ENCODE measurements at places on chromosomes 16 and 17. TPM values are rescaled to one million over a fixed set of nuclear protein-coding genes. Genes with fewer than 3 reads are reported as not detected.

TAC4 gene
- total RNA-seq = not detected

LPO gene
- total RNA-seq = not detected

GRCh38 chr16:84844559-84845495 lies 25.0 kb downstream of the CRISPLD2 start:
- no peaks in the 10 kb centered on the region for H3K36me3 ChIP-seq
- H3K4me3 ChIP-seq = no peak overlapping the region
- no peak for DNase-seq
- H3K27ac ChIP-seq = no peak overlapping the region
- H3K27me3 ChIP-seq = peaks cover 6% of the 10 kb centered on the region

- H3K36me3 ChIP-seq = peaks cover 40% of the 10 kb centered on the region
- peak overlapping the region; percentile 93 for H3K27ac ChIP-seq
- no peaks in the 10 kb centered on the region for H3K27me3 ChIP-seq
- peak overlapping the region; percentile 63 for H3K4me3 ChIP-seq
These were observed 701 bp downstream of the JMJD6 start for GRCh38 chr17:76725580-76726230.

DNA sequence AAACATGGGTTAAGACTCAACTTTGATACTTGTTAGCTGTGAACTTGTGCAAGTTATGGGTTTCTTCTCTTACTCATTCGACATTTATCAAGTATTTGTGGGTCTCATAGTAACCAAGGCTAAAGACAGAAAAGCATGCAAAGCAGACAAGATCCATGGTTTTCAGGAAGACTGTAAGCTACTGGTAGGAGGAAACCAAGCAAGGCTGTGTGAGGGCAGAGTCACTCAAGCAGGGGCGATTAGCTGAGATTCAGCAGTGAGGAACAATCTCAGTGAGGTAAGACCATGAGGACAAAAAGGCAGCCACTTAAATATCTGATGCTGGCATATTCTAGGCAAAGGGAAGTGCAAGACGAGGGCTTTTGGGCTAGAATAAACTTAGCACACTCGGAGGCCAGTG lies 29.5 kb downstream of the MBTD1 start:
- H3K4me1 ChIP-seq = no peaks in the 10 kb centered on the region
- no peaks in the 10 kb centered on the region for H3K36me3 ChIP-seq
- no peak overlapping the region for H3K27ac ChIP-seq

DNA sequence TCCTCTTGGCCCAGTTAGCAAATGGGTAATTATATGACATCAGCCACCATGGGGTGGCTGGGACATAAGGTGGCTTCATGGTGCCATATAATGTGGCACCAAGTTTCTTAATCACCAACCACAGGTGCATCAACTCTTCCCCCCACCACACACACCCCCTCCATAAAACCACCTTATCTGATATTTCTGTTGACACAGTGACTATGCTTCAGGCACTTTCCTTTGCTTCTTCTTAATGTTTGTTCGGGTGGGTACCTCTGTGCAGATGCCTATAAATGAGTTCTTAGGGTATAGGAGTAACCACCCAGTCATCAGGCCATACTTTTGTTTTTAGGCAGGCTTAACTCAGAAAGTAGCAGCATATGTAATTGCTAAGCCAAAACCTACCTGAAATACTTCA lies 29.5 kb downstream of the RNF43 start:
- peak overlapping the region; percentile 13 for H3K27ac ChIP-seq
- DNase-seq = peak; percentile 10
- H3K4me1 ChIP-seq = peaks cover 3% of the 10 kb centered on the region
- H3K4me3 ChIP-seq = no peak overlapping the region
- no peaks in the 10 kb centered on the region for H3K36me3 ChIP-seq

GRCh38 chr16:85394456-85395206 lies 218.5 kb upstream of the GSE1 start:
- no peak for DNase-seq
- H3K27ac ChIP-seq = no peak overlapping the region
- no peaks in the 10 kb centered on the region for H3K27me3 ChIP-seq
- no peaks in the 10 kb centered on the region for H3K36me3 ChIP-seq

DNA sequence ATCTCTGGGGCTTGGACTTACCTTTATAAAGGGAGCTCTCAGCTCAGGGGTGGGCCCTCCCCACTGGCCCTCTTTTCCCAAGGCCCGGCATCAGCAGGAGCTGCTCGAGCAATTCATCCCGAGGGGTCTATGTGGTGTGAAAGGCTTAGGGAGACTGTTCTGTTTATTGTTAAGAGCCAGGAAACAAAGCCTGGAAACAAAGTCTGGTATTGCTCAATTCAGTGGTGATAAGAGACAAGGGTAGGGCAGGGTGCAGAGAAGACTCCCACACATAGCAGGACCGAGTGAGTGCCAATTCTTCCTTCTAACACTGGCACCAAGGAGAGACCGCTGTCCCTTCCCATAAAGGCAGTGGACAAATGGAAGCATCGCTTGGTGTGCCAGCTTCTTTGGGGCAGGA lies 750.7 kb downstream of the KCNJ18 start:
- no peak for DNase-seq
- H3K4me1 ChIP-seq = no peaks in the 10 kb centered on the region
- no peaks in the 10 kb centered on the region for H3K27me3 ChIP-seq

DNA sequence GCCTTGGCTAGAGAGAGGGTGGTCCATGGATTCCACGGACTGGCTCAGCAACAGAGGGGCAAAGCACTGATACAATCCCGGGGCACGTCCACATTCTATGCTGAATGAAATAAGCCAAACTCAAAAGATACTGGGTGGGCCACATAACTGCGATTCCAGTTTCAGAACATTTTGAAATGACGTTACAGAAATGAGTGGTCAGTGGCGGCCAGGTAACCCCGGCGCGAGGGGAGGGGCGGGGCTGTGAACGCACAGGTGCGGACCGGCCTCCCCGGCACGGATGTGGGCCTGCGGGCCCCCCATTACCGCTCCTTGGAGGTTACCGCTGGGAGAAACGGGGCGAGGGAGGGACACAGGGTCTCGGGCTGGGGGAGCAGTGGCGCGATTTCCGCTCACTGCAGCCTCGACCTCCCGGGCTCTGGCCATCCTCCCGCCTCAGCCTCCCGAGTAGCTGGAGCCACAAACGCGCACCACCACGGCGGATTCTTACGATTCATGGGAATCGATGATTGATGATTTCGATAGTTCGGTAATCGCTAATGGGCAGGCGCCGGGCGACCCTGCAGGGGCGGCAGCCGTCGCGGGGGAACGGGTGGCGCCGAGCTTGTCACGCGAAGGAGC lies 559 bp downstream of the MVD start:
- peak overlapping the region; percentile 91 for H3K27ac ChIP-seq
- H3K4me1 ChIP-seq = peaks cover 14% of the 10 kb centered on the region
- peak overlapping the region; percentile 78 for H3K4me3 ChIP-seq
- H3K27me3 ChIP-seq = no peaks in the 10 kb centered on the region

- DNase-seq = peak; percentile 55
- H3K36me3 ChIP-seq = peaks cover 22% of the 10 kb centered on the region
- H3K27ac ChIP-seq = no peak overlapping the region
- H3K4me3 ChIP-seq = no peak overlapping the region
These were observed 4.3 kb downstream of the KLHL36 start for GRCh38 chr16:84652566-84652965.

GRCh38 chr17:49494986-49495841 lies at the start of gene NGFR:
NGFR (plus strand) TSS chr17:49495293; CDS start chr17:49495418, 125 bp downstream.
- peak; percentile 48 for DNase-seq
- H3K27ac ChIP-seq = no peak within 1 kb of the TSS
- H3K4me3 ChIP-seq = peak within 1 kb of the TSS; percentile 55
- H3K27me3 ChIP-seq = peaks cover 33% of the 10 kb centered on the region
- no peaks in the 10 kb centered on the region for H3K36me3 ChIP-seq

GRCh38 chr16:84082835-84083569 lies 33.7 kb downstream of the MBTPS1 start:
- peaks cover 11% of the 10 kb centered on the region for H3K4me1 ChIP-seq
- H3K36me3 ChIP-seq = peaks cover 56% of the 10 kb centered on the region
- H3K4me3 ChIP-seq = no peak overlapping the region
- no peaks in the 10 kb centered on the region for H3K27me3 ChIP-seq
- DNase-seq = no peak

DNA sequence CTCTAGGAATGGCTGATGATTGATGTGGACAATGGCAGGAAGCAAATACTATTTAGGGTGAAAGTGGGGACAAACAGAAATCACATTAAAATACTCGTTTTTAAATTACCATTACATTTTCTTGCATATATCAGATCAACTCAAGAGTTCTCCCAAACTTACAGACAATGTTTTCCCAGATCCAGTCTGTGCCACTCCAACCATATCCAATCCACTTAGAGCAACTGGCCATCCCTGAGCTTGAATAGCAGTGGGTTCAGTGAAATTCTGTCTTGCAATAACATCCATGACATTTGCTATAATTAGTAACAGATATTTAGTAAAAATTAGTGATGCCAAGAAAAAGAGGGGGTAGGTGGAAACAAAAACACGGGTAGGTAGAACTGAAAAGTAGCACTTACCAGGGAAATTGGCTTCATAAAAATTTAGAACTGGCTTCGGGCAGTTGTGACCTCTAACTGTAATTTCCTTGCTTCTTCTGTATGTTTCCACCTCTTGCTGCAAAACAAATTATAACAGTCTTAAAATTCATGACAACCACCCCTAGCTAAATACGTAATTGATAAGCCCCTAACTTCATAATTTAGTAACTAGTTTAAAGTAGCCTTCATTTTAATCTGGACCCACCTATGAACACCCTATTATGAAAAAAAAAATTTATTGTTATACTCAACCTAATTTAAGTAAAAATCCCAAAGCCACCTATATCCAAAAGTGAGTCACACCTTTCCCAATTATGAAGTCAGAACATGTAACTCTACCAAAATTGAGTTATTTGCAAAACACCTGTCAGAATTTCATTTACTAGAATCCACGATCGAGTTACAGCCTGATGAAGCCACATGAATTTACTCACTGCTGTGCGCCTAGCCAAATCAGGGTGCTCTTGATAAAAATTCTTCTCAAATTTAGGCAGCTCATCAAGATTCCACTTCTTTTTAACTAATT lies 2.0 kb downstream of the DDX5 start:
- peak overlapping the region; percentile 91 for H3K4me3 ChIP-seq
- no peaks in the 10 kb centered on the region for H3K27me3 ChIP-seq
- no peak for DNase-seq
- H3K4me1 ChIP-seq = peaks cover 57% of the 10 kb centered on the region

GRCh38 chr17:42682722-42683403 lies 532 bp downstream of the CNTNAP1 start:
- H3K4me3 ChIP-seq = peak overlapping the region; percentile 41
- H3K36me3 ChIP-seq = no peaks in the 10 kb centered on the region
- H3K4me1 ChIP-seq = peaks cover 44% of the 10 kb centered on the region
- no peak overlapping the region for H3K27ac ChIP-seq

- no peak overlapping the region for H3K4me3 ChIP-seq
- H3K27ac ChIP-seq = no peak overlapping the region
- no peaks in the 10 kb centered on the region for H3K36me3 ChIP-seq
These were observed 25.8 kb downstream of the HS3ST3A1 start for GRCh38 chr17:13575922-13576419.

DNA sequence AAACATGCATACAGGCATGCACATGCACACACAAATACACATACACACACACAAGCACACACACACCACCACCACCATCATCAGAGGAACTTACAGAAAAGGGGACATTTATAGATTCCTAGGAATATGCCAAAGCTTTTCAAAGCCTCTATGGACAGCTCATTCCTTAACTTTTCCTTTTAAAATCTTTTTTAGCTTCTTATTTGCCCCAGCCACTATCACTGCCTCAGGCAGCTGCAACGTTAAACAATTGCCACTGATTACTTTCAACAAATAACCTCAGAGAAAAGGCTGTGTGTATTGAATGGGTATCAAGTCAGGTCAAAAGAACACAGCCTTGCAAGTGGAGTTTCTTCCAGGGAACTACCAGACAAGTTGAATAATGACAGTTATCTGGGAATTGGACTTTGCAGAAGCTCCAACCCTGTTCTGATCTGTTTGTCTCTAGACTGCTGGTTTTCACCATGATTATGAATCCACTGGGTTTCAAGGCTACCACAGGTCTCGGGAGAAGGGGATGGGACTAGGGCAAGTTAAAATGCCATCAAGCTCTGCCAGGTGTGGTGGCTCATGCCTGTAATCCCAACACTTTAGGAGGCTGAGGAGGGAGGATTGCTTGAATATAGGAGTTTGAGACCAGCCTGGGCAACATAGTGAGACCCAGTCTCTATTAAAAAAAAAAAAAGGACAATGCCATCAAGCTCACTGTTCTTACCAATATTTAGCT lies 21.9 kb upstream of the BEAN1 start:
- H3K27me3 ChIP-seq = no peaks in the 10 kb centered on the region
- H3K27ac ChIP-seq = no peak overlapping the region
- no peak overlapping the region for H3K4me3 ChIP-seq
- no peaks in the 10 kb centered on the region for H3K36me3 ChIP-seq

GRCh38 chr17:42585353-42585752 lies 7.8 kb upstream of the PSMC3IP start:
- H3K27ac ChIP-seq = no peak overlapping the region
- no peaks in the 10 kb centered on the region for H3K27me3 ChIP-seq
- no peak for DNase-seq
- H3K4me1 ChIP-seq = no peaks in the 10 kb centered on the region

GRCh38 chr17:50204431-50204830 lies 3.0 kb upstream of the COL1A1 start:
- H3K27me3 ChIP-seq = peaks cover 25% of the 10 kb centered on the region
- DNase-seq = no peak
- H3K4me3 ChIP-seq = no peak overlapping the region
- H3K36me3 ChIP-seq = no peaks in the 10 kb centered on the region
- peaks cover 17% of the 10 kb centered on the region for H3K4me1 ChIP-seq

GRCh38 chr17:39852239-39852638 lies 11.9 kb downstream of the IKZF3 start:
- no peaks in the 10 kb centered on the region for H3K27me3 ChIP-seq
- H3K4me3 ChIP-seq = no peak overlapping the region
- H3K4me1 ChIP-seq = peaks cover 59% of the 10 kb centered on the region
- no peak for DNase-seq
- no peak overlapping the region for H3K27ac ChIP-seq
- no peaks in the 10 kb centered on the region for H3K36me3 ChIP-seq

DNA sequence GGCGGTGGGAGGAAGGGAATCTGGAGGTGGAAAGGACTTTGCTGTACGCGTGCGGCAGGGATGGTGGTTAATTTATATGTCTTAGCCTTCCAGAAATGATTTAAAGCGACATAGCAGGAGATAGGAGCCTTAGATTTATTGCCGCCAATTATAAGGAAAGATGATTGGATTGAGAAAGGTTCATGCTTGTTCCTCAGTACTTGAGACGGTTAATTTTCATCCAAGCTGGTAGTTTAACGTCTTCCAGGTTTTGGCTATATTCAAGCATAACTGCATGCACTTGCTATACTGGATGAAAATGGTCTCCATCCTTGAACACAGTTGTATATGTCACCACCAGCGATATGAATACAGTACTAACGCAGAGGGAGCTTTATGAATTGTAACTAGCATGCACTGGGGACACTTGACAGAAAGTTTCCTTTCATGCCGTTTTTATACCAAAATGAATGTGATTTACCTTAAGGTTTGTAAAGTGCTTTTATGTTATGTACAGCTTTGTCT lies 610 bp upstream of the PEX12 start:
- peaks cover 5% of the 10 kb centered on the region for H3K36me3 ChIP-seq
- peak overlapping the region; percentile 85 for H3K4me3 ChIP-seq
- H3K4me1 ChIP-seq = peaks cover 15% of the 10 kb centered on the region

DNA sequence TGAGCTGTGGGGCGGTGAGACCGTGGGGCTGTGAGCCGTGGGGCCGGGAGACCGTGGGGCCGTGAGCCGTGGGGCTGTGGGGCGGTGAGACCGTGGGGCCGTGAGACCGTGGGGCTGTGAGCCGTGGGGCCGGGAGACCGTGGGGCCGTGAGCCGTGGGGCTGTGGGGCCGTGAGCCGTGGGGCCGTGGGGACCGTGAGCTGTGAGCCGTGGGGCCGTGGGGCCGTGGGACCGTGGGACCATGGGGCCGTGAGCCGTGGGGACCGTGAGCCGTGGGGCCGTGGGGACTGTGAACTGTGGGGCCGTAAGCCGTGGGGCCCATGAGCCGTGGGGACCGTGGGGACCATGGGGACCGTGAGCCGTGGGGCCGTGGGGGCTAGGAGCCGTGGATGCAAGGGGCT lies 24.6 kb upstream of the PVALEF start:
- H3K4me3 ChIP-seq = no peak overlapping the region
- no peaks in the 10 kb centered on the region for H3K36me3 ChIP-seq
- no peak overlapping the region for H3K27ac ChIP-seq
